ENCODE measurements at places on chromosomes 2 and 18. TPM values are rescaled to one million over a fixed set of nuclear protein-coding genes. Genes with fewer than 3 reads are reported as not detected.

The ASTL gene
- not detected for total RNA-seq

The EML6 gene
- total RNA-seq = 19.9 TPM

The FAM124B gene
- not detected for total RNA-seq

GRCh38 chr2:44137872-44138551 lies 30.7 kb upstream of the PPM1B start:
- H3K27ac ChIP-seq = no peak overlapping the region
- no peak overlapping the region for H3K4me3 ChIP-seq
- 0 out of 3 replicates have a peak, but pooled peaks cover 3% of the 10 kb centered on the region for H3K27me3 ChIP-seq
- H3K4me1 ChIP-seq = no peaks in the 10 kb centered on the region

The BCL2 gene
- 0.42 TPM for total RNA-seq
